ENCODE measurements at places on chromosomes 3 and 15.

GRCh38 chr3:171809611-171809860 is 747 bp downstream of the PLD1 start:
- no peak for DNase-seq

- no peak for DNase-seq
Measured at GRCh38 chr15:69316291-69316690, 17.6 kb downstream of the PAQR5 start.

GRCh38 chr3:33954956-33955355 is 156.5 kb downstream of the PDCD6IP start:
- no peak for DNase-seq

GRCh38 chr3:81295906-81296577 is 465.4 kb downstream of the GBE1 start:
- DNase-seq, result no peak

- DNase-seq, result peak; percentile 9
Measured at GRCh38 chr3:144036498-144036897, 64.9 kb downstream of the DIPK2A start.

GRCh38 chr3:124276133-124276532 is 284.2 kb upstream of the ROPN1 start:
- DNase-seq, result no peak

- no peak for DNase-seq
Measured at GRCh38 chr3:5002174-5002870, 23.1 kb downstream of the BHLHE40 start.

- no peak for DNase-seq
Measured at GRCh38 chr15:65406424-65407000, 16.2 kb downstream of the IGDCC4 start.

DNA sequence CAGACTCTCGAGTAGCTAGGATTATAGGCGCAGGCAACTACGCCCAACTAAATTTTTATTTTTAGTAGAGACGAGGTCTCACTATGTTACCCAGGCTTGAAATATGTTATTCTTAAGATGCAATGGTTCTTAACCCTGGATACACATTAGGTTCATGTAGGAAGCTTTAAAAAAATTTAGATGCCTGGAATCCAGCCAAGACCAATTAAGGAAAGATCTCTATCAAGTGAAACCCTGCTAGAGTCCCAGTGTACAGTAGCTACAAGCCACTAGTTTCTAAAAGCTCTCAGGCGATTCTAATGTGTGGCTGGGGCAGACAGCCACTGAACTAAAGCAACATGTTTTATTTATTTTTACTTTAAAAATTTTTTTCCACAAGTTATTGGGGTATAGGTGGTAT is 33.2 kb downstream of the TRIM69 start:
- DNase-seq, result no peak

DNA sequence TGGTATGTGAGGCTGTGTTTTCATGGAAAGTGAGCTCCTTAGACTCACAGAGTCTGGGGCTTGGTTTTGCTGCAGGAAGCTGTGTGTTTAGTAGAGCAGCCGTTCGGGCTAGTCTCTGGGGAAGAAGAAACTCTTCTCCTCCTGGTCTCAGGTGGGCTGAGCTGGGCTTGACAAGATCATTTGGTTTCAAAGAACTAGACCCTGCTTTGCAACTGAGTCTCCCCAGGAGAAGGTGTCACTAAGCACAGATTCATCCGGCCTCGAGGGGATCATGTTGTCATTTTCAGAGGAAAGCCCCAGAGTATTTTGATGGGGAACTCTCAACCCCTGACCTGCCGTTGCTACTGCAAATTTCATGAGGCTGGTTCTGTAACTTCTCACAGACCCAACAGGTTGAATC is 188.5 kb downstream of the FAM43A start:
- DNase-seq, result no peak

GRCh38 chr3:106083207-106083606 is 214.4 kb upstream of the CBLB start:
- no peak for DNase-seq

- peak; percentile 60 for DNase-seq
Measured at GRCh38 chr3:61184956-61185355, 66.3 kb downstream of the FHIT start.

DNA sequence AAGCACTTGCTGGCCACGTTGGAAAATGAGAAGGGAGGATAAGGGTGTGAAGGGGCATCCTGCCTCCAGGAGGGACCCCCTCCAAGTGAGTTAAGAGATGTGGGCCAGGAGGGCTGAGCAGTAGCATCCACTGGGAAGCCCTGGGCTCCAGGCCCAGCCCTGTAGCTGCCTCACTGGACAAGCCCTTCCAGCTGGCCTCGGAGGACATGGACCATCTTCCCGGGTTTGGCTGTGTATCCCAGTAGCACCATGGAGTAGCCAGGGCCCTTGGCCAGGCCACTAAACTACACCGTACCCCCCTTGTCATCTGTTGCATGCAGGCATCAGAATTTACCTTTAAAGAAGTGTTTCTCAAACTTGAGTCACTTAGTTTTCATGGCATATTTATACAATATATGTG is 29.4 kb upstream of the ALDH1L1 start:
- DNase-seq, result no peak

- no peak for DNase-seq
Measured at GRCh38 chr15:66570327-66570726, 4.5 kb upstream of the LCTL start.

DNA sequence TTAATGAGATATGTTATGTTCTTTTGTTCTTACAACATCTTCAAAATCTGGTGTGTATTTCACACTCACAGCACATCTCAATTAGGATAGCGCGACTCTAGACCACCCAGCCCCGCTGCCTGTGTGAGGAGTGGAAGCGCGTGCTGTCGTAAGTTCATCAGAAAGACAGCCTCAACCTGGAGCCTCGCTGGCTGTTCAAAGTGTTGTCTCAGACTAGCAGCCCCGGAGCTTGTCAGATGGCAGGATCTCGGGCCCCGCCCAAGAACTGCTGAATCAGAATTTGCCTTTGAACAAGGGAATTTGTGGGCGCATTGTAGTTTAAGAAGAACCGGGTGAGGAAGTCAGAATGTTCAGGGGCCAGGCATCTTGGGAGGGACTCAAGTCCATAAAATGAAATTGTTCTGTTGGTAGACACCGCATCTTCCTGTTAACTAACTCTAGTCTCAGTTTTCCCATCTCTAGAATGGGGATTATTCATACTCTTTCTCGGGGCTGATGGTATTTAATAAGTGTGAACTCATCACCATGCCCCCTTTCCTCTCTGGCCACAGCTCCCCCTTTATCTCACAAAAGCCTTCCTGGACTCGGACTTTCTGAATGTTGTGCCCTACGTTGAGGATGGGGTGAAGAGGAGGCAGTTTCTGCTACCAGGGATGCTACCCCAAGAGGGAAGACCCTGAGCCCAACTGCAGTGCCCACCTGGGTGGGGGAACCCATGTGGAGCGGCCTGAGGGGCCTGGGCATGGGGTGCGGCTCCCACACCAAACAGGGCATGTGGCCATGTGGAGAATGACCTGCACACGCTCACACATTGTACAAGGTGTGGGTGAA is 40.4 kb downstream of the BHLHE40 start:
- no peak for DNase-seq

DNA sequence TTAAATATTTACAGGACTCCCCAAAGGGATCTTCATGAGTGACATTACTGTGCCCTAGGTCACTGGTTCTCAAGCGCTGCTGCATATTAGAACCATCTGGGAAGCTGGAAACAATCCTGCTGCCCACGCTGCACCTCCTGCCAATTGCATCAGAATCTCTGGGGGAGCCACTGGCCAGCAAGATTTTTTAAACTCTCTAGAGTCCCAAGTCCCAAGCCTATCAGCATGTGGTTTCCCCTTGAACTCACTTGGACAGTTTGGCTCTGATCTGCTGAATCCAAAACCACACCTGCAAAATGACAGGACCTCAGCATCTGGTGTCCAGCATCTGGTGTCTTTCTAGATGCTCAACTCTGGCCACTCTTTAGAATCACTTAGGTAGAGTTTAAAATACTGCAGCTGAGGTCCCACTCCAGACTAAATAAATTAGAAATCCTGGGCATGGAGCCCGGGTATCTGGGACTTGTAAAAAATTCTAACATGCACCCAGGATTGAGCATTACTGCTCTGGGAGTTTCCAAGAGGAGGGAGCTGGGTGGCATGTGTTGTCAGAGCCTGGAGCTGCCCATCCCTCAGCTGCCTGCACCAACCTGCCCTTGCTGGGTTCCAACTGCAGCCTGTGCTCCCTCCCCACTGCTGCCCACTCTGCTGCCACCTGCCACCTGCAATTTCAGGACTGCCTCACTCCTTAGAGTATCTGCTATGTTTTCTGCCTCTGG is 311.3 kb downstream of the SLC9A9 start:
- no peak for DNase-seq

DNA sequence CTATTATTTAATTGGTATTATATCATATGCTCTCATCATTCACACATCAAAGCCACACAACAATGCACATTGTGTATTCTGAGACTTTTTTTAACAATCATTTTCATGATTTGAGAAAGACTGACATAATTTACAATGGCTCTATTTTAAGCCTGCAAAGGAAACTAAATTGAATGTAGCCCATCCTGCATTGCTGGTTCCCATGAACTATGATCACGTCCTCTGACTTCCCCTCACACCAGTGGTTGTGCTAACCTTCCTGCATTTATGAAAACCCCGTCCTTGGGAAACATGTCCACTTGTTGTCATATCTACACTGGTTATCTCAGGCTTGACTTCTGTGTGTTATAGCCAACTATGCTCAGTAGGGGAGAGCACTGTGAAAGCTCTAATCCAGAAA is 546.2 kb downstream of the MECOM start:
- no peak for DNase-seq

GRCh38 chr15:35654332-35654731 is 108.4 kb upstream of the DPH6 start:
- DNase-seq, result no peak

DNA sequence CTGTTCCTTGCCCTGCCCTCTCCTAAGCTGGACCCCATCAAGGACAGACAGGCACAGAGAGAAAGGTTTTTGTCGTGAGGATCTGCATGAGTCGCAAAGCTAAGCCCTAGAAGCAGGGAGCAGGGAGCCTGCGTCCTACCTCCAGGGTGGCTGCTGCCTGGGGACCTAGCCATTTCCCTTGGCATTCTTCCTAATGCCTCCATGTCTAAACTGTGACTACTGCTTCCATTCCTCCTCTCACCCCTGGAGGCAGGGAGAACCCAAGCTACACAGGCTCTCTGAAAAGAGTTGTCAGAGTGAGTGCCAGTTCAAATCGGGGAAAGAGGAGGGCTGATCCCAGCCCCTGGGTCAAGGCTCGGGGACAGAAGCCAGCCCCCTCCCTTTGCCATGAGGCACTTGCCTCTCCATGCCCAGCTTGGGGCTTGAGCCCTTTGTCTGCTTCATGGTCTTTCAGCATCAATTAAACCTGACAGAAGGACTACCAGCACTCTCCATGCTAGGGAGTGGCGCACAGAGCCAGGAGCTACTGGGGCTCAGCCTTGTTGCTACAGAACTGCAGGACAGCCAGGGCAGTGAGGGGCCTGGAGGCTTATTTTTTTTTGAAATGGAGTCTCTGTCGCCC is 2.4 kb downstream of the GCHFR start:
- DNase-seq, result no peak

DNA sequence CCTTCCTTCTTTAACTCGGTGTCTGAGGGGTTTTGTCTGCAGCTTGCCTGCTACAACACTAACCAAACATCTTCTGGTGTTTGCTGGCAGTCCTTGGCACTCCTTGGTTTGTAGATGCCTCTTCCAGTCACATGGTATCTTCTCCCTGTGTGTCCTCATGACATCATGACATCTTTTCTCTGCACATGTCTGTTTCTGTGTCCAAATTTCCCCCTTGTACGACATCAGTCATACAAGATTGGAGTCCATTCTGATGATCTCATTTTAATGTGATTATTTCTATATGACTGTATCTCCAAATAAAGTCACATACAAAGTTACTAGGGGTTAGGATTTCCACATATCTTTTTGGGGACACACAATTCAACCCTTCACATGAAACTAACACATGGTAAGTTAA is 152.3 kb upstream of the LRRN1 start:
- DNase-seq, result no peak

GRCh38 chr3:123284399-123285010 is 82.8 kb downstream of the SEC22A start:
- DNase-seq, result no peak

DNA sequence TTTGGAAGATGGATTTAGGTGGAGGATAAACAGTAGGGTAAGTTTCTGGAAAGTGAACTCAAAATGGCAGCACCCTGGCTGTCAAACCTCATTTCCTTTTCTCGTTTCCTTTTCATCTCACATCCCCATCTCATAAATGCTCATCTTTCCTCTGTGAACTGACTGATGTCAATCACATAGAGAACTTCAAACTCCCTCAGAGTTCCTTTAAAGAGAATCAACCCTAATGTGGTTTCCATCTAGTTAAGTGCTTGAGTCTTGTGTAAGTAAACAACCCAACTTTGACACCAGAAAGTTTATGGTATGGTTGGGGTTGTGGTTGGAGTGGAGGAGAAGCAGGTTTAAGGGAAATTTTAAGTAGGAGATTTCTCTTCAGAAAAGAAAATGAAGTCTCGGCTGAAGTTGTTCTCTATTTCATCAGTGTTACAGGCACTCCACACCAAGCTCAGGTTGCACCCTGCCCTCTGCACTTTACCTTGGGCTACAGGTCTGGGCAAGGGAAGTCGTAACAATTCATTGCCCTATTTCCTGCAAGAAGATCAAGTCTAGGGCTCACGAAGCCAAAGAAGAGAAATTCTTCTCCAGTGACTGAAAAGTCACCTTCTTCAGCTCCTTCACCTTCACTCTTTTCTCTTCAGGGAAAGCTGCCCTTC is 34.4 kb upstream of the TNIK start:
- DNase-seq, result no peak

GRCh38 chr3:12817343-12817710 is 20.8 kb downstream of the CAND2 start:
- DNase-seq, result no peak

DNA sequence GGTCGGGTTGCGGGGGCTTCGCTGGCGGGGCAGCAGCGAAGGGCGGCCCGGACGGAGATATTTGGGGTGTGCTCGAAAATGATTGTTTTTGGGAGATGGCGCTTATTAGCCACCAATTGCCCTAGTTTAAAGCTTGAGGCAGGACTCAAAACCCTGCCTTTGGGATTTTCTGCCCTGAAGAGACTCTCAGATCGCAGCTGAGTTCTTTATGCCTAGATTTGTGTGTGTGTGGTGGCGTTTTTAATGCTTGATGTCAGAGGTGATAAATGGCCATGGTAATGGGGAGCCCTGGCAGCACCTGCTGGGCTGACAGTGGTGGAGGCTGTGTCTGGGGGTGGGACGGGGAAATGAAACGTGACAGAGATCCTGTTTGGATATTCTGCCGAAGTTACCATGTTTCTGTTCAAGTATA is 604 bp downstream of the KCTD6 start:
- DNase-seq, result no peak

DNA sequence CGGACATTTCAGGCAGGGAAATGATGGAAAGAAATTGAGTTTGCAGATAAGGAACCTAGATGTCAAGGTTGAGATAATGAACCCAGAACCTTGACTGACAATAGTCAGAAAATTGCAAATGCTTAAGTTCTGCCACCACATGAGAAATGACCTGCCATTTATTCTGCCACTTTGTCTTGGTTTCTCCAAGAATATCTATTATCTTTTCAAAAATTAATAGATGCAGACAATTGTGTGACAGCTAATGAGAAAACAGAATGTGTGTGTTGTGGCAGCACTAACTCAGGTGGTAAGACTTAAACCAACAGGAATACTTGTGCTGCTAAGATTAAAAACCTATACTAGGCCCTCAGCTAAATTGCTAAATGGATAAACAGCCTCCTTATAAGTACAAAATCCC is 52.3 kb downstream of the CADPS start:
- DNase-seq, result no peak

- DNase-seq, result no peak
Measured at GRCh38 chr3:43523454-43524053, 98.3 kb downstream of the ANO10 start.
